Pancreas (tissue), 10 donors: ENCODE measurements at places on chromosomes 3 and 15. TPM values are rescaled to one million over a fixed set of nuclear protein-coding genes. Genes with fewer than 3 reads are reported as not detected.

EFHB gene
- polyA plus RNA-seq: 0.09 TPM

MAPKAPK3 gene
- polyA plus RNA-seq: 17.0 TPM

GMNC gene
- 0.28 TPM for polyA plus RNA-seq

VGLL3 gene
- 2.3 TPM for polyA plus RNA-seq

P3H2 gene
- polyA plus RNA-seq: 1.5 TPM

GP5 gene
- polyA plus RNA-seq: not detected

PCSK6 gene
- 1.8 TPM for polyA plus RNA-seq

MYD88 gene
- 14.2 TPM for polyA plus RNA-seq

DNA sequence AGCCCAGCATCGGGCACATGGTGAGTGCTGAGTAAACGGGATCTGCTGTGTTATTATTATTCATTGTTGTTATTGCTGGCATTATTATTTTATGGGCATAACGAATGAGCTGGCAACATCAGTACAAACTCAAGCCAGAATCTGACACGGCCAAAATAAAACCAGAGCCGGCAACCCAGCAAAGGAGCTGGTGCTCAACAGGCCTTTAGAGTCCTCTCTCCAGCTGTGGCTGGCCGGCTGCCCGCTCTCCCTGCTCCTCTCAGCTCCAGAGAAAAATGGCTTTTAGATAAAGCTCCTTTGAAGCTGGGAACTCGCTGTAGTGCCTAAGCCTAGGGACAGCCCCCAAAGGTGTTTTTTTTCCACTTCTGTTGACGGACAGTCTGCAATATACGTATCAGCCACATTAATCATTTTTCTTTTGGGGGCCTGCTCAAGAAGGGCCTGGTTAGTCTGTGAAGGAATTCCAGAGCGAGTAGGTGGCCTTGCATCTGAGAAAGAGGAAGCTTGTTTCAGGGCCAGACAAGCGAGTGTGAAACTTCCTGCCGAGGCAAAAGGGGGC, 193.9 kb upstream of the UBE2E1 start:
- H3K27me3 ChIP-seq: no peaks in the 10 kb centered on the region
- no peaks in the 10 kb centered on the region for H3K36me3 ChIP-seq
- peak; percentile 42 for DNase-seq
- H3K4me1 ChIP-seq: no peaks in the 10 kb centered on the region

- H3K36me3 ChIP-seq: no peaks in the 10 kb centered on the region
- no peaks in the 10 kb centered on the region for H3K27me3 ChIP-seq
- no peaks in the 10 kb centered on the region for H3K4me1 ChIP-seq
- no peak overlapping the region for H3K4me3 ChIP-seq
- no peak overlapping the region for H3K27ac ChIP-seq
Measured at GRCh38 chr3:168424059-168424734, 328.5 kb upstream of the GOLIM4 start.

- no peak overlapping the region for H3K27ac ChIP-seq
- H3K4me1 ChIP-seq: no peaks in the 10 kb centered on the region
- H3K36me3 ChIP-seq: peaks cover 14% of the 10 kb centered on the region
- H3K4me3 ChIP-seq: no peak overlapping the region
Measured at GRCh38 chr3:20141851-20142250, 44.2 kb downstream of the SGO1 start.

DNA sequence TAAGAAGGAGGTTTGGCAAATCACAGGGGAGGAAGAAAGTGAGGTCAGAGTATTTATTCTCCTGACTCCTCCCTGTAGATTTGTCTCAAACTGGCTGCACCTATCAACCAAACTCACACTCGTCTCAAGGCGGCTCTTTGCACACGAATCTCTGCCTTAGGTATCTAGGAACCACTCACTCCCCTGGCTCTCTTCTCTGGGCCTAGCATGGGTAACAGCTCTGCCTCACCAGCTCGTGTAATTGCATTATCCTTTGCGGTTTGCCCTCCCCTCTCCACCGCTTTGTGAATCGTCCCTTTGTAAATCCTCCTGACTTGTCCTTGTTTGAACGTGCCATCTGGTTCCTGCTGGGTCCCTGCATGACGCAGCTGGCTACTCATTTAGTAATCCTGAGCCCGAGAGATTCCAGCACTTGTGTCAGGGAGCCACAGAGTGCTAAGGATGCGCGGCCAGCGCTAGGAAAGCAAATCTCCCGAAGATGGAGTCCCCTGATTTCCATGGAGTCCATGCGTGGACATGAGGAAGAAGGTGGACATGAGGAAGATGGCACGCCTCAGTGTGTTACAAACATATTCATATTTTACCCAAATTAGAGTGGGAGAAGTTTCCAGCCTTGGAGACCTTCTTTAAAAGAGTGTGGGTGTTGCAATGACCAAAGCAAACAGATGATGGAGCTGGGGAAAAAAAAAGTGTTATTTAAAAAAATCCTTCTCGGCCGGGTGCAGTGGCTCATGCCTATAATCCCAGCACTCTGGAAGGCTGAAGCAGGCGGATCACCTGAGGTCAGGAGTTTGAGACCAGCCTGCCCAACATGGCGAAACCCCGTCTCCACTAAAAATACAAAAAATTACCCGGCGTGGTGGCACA, 26.7 kb downstream of the NRROS start:
- H3K27me3 ChIP-seq: no peaks in the 10 kb centered on the region
- no peak overlapping the region for H3K4me3 ChIP-seq

DNA sequence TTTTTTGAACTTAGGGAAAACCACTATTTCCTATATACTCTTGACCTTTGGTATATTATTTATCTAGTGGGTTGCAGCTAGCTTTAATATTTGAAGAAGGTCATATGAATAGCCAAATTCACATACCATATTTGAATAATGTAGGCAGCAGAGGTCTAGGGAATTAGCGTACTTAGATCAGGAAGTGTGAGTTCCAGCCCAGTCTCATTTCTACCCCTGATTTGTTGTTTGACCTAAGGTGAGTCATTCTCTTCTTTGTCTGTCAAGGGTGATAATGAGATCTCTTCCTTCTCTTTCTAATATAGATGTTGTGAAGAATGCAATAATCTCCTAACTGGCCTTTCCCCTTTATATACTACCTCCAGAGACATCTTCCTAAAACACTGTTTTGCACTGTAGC, 36.6 kb upstream of the ZPLD1 start:
- H3K4me3 ChIP-seq: no peak overlapping the region
- DNase-seq: no peak
- H3K27ac ChIP-seq: no peak overlapping the region
- no peaks in the 10 kb centered on the region for H3K4me1 ChIP-seq

DNA sequence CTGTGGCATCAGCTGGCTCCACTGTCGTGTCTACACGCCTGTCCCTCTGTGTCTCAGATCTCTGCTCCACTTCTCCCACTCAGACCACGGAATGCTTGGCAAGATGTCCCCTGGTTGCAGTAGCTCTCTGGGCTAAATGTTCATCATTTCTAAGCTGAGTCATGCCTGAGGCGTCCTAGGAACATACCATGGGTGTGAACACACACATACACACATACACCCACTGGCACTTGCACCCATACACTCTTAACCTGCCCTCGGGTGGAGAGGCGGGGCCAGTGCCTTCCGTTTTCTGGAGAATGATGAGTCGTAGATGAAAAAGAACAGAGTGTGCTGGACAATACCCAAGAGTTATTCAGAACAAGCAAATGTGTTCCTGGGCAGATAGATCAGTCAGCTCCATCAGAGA, 72.4 kb downstream of the SENP2 start:
- H3K27ac ChIP-seq: no peak overlapping the region

DNA sequence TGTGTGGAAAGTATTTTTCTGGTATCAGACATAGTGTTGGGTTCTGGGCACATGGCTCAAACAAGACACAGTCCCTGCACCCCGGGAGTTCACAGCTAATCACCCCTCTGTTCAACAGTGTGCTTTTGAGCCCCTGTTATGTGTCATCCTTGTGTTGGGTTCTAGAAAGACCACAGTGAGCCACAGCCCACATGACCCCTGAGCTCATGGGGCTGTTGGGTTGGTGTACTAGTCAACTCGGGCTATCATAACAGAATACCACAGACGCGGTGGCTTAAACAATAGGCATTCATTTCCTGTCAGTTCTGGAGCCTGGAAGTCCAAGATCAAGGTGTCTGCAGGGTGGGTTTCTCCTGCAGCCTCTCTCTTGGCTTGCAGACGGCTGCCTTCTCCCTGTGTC, 100.0 kb downstream of the DNAJB8 start:
- H3K4me3 ChIP-seq: no peak overlapping the region
- H3K27me3 ChIP-seq: no peaks in the 10 kb centered on the region

DNA sequence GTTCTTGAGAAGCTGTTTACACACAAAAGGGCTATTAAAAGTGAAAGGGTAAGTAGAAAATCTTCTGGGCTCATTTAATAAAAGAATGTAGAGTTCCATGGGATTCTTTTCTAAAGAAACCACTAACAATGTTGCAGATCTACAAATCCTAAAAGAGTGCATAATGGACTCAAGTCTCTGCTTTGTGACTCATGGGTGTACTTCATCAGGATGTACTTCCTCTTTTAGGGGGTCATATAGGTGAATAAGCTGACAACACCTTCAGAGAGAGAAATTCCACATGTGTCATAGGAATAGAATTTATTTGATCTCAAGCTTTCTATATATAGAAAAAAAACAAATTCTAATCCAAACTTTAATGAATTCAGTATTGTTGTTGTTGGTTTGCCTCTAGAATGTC, 355.5 kb downstream of the TIGIT start:
- no peaks in the 10 kb centered on the region for H3K36me3 ChIP-seq
- no peaks in the 10 kb centered on the region for H3K27me3 ChIP-seq
- H3K4me1 ChIP-seq: peaks cover 7% of the 10 kb centered on the region
- no peak overlapping the region for H3K4me3 ChIP-seq

DNA sequence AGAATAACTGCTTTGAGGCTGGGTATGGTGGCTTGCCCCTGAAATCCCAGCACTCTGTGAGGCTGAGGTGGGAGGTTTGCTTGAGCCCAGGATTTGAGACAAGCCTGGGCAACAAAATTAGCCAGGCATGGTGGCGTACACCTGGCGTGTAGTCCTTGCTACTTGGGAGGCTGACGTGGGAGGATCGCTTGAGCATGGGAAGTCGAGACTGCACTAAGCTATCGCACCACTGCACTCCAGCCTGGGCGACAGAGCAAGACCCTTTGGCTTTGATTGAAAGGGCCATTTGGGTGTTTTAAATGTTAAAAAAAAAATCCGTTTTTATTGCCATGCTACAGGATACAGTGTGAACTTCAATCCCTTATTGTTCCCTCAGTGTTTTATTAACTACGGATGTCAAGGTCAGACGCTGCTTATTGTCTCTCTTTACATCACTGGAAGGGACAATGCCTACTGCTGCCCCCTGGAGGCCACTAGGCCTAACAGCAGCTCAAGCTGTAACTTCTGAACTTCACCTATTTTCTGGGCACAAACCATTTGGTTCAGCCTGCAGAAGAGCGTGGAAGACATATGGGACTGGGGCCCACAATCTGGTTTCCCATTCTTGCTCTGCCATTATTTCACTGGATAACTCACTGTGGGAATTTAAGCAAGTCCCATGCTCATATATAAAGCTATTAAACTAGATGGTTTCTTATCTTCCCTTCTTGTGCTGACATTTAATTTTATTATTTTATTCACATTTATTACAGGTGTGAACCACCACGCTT, 15.3 kb upstream of the IREB2 start:
- peak; percentile 68 for DNase-seq
- H3K36me3 ChIP-seq: no peaks in the 10 kb centered on the region
- no peaks in the 10 kb centered on the region for H3K4me1 ChIP-seq
- H3K27me3 ChIP-seq: no peaks in the 10 kb centered on the region

DNA sequence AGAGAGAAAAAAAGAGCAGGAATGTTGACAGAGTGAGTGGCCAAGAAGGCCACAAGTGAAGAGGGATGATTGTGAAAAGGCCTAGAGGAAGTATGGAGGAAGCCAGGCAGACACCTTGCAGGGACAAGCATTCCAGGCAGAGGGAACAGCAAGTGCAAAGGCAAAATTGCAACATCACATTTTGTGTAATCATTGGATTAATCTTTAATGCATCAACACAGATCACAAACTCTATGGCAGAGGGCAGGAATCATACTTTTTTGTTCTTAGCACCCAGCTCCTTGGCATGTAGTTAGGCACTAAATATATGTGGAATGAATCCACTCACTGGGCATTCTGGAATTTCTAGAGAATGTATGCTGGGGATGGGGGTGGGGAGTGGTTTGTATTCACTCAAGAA, 312.1 kb upstream of the PROK2 start:
- H3K27me3 ChIP-seq: no peaks in the 10 kb centered on the region
- DNase-seq: no peak
- H3K27ac ChIP-seq: no peak overlapping the region
- H3K4me1 ChIP-seq: peaks cover 9% of the 10 kb centered on the region
- no peak overlapping the region for H3K4me3 ChIP-seq

DNA sequence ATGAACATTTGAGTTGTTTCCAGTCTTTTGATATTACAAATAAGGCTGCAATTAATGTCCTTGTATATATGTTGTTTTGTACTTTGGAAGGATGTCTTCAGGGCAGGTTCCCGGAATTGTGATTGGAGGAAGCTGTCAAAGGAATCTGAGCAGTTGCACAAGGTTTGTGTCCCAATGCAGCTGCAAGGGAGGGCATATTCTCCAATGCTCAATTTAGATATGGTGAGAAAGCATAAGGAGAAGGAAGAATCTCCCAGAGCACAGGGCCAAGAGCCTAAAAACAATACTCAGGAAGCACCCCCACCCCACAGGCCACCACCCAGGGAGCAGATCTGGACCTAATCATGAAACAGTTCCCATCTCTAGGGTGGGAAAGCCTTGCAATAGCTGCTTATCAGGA, 228.0 kb upstream of the LRRFIP2 start:
- DNase-seq: no peak
- no peaks in the 10 kb centered on the region for H3K36me3 ChIP-seq
- H3K4me3 ChIP-seq: no peak overlapping the region
- H3K4me1 ChIP-seq: no peaks in the 10 kb centered on the region
- H3K27ac ChIP-seq: no peak overlapping the region
- H3K27me3 ChIP-seq: no peaks in the 10 kb centered on the region

DNA sequence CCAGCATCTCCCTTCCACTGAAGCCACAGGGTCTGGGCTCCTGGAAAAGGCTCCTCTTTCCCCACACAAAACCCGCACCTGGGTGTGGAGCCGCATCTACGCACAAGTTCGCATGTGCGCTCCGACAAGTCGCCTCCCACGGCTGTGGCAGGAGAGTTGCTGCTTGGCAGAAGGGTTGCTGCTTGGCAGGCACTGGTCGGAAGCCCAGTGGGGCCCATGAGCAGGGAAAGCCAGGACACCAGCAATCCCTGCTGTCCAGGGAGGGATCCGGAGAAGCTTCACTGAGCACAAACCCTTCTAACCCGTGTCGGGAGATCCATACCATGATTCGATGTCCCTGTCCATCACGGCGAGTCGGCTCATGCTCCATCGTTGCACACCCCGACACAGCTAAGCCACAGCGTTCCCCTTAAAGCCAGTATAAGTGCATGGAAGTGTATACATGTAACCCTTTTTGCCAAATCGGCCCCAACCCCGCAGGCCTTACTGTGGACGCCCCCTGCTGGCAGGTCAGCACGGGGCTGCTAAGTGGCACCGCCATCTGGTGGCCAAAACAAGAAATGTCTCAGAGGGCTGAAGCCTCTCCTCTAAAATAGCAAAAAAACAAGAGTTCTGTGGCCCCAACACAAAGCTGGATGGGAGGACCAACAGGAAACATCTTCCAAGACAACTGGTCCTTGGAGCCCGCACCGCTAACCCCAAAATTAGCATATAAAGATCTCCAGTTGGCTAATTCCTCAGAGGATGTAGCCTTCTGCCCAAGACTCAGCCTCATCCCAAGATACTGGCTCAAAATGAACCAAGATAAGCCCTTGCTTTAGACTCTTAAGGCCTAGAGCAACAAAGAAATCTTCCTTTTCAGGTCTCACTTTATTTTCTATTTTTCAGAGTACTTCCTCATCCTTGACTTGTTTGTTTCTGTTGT, 8.3 kb downstream of the ANKRD63 start:
- H3K27me3 ChIP-seq: no peaks in the 10 kb centered on the region
- no peaks in the 10 kb centered on the region for H3K4me1 ChIP-seq
